Uterine smooth muscle cell (primary cell): ENCODE measurements at places on chromosomes 11 and 22. TPM values are rescaled to one million over a fixed set of nuclear protein-coding genes. Genes with fewer than 3 reads are reported as not detected.

IFITM1 gene
- 12.1 and 23.9 TPM in 2 replicates for total RNA-seq

FAM180B gene
- 0.12 TPM in 1 of 2 replicates, not detected in the other for total RNA-seq

MS4A15 gene
- not detected in 2 replicates for total RNA-seq

ABCC8 gene
- total RNA-seq = not detected in 2 replicates

PTGDR2 gene
- total RNA-seq = 0.11 and 0.12 TPM in 2 replicates

CFAP300 gene
- 5.9 and 7.9 TPM in 2 replicates for total RNA-seq

KRTAP5-8 gene
- not detected in 2 replicates for total RNA-seq

CCDC157 gene
- 1.6 and 2.5 TPM in 2 replicates for total RNA-seq

LUZP2 gene
- under 0.01 and 0.11 TPM in 2 replicates for total RNA-seq

RASD2 gene
- under 0.01 TPM in 1 of 2 replicates, not detected in the other for total RNA-seq

CD6 gene
- not detected in 2 replicates for total RNA-seq

OR2AT4 gene
- total RNA-seq = not detected in 2 replicates

P2RY2 gene
- total RNA-seq = under 0.01 TPM in 1 of 2 replicates, not detected in the other

SLC37A4 gene
- 13.7 and 14.7 TPM in 2 replicates for total RNA-seq

XNDC1N gene
- 8.1 and 10.1 TPM in 2 replicates for total RNA-seq

SH3BP1 gene
- 9.6 and 11.7 TPM in 2 replicates for total RNA-seq
